Lower lobe of right lung (tissue), 2 donors: ENCODE measurements at places on chromosomes 1 and 21. TPM values are rescaled to one million over a fixed set of nuclear protein-coding genes. Genes with fewer than 3 reads are reported as not detected.

OR10K1 gene
- total RNA-seq, result not detected

DNA sequence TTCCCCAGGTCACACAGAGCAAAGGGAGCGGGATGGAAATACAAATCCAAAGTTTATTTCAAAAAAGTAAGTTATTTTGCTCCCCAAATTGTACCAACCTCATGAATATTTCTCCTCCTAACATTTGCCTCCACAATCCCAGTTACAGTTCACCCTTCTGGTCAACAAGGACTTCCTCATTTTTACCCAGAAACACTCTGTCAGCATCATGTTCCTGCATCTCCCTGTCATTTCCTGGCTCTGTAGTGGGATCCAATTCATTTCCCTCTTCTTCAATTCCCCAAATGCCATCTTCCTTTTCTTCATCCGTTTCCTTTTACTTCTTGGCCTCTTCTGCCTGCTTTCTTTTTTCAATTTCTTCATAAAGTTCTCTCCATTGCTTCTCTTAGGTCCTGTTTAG is 32.0 kb upstream of the EPS15 start:
- no peak for DNase-seq

GRCh38 chr1:212752934-212753497 is 38.6 kb downstream of the NSL1 start:
- no peak for DNase-seq

DNA sequence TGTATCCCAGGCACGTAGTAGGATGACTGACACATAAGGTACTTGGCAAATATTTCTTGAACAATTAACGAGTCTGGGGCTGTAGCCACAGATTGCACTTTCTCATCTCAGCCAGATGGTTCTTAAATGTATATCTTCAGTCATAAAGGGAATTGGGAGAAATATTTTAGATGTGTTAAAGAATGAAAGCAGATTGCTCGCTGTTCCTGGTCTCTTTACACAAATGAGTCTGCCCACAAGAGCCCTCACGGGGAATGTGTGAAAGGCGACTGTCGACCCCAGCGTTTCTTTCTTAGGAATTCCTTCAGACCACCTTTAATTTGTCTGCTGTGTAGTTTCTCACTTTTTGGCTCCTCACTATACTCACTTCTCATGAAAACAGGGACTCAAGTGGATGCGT is 725 bp downstream of the MT1HL1 start:
- DNase-seq, result no peak

DNA sequence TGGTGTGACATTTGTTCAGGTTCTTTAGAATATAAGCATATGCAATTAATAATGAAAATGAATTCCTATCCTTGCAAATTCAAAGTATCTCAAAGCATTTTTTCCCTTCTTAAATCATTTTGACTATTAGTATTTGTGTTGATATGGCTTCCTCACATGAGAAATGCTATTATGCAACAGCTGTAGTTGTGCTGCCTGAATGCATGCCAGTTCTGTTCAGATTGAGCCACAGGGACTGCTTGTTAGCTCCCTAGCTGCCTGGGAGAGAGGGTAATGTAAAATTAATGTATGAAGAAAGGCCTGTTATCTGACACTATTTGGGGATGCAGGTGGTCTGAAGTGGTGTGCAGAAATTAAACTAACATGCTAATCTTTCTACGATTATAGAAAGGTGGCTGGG is 45.5 kb downstream of the CACHD1 start:
- DNase-seq, result no peak

DNA sequence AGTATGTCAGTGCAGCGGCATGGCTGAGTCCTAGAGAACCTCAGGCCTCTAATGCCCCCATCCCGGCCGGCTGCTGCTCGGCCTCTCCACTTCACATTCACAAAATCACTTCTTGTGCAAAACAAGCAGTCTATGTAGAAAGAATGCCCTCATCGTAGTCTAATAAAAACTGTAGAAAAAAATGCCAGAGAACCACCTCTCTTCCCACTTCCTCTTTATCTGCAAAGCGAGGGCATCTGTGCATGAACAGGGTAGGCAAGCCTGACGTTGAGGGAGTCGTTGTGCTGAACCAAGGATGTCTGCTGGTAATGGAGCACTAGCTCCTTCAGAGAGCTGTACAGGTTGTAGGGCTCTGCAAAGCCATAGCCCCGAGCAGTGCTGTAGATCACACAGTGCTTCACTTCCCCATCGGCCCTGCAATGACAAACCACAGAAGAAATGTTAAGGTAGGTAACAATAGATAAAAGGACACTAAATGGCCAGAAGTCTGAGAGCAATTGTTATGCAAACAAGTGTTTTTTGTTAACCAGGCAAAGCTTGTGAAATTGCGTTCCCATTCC is 88.9 kb downstream of the PIK3R3 start:
- no peak for DNase-seq

DNA sequence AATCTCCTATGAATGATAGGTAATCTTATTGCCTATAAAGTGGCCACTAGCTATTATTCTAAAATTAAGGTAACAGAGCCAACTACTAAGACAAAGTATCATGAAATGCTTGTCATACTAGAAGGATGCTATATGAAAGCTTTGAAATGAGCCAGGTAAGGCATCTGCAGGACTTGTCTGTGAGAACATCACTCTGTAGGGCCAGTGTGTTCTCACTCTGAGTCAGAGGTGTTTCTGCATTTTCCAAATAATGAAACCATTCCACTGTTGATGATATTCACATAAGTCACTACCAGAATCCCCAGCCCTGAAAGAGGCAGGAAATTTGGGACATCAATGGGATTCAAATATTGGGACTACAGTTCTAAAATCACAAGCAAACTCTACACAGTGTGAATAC is 25.8 kb upstream of the GBP5 start:
- DNase-seq, result no peak

DNA sequence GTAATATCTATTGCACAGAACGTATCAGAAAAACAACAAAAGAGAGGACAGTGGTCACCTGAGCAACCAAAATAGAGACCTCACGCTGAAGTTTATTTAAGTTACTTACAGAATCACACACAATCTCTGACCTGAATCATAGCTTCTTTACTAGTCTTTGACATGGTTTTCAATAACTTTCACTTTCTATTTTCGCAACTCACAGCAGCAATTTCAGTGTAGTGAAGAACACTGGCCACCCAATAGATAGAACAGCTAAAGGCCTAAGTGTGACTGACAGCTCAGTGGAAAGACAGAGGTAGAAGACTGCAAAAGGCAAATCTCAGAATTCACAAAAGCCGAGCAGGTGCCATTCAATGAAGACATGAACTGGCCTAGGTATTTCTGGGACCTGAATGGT is 435.6 kb upstream of the CHRM3 start:
- DNase-seq, result no peak

GRCh38 chr1:111242805-111243523 is 15.5 kb downstream of the CHI3L2 start:
- no peak for DNase-seq

- no peak for DNase-seq
These were observed 214.5 kb downstream of the KCNT2 start for GRCh38 chr1:196393742-196394141.

GRCh38 chr1:115355069-115355468 is 17.0 kb upstream of the NGF start:
- DNase-seq, result no peak

DNA sequence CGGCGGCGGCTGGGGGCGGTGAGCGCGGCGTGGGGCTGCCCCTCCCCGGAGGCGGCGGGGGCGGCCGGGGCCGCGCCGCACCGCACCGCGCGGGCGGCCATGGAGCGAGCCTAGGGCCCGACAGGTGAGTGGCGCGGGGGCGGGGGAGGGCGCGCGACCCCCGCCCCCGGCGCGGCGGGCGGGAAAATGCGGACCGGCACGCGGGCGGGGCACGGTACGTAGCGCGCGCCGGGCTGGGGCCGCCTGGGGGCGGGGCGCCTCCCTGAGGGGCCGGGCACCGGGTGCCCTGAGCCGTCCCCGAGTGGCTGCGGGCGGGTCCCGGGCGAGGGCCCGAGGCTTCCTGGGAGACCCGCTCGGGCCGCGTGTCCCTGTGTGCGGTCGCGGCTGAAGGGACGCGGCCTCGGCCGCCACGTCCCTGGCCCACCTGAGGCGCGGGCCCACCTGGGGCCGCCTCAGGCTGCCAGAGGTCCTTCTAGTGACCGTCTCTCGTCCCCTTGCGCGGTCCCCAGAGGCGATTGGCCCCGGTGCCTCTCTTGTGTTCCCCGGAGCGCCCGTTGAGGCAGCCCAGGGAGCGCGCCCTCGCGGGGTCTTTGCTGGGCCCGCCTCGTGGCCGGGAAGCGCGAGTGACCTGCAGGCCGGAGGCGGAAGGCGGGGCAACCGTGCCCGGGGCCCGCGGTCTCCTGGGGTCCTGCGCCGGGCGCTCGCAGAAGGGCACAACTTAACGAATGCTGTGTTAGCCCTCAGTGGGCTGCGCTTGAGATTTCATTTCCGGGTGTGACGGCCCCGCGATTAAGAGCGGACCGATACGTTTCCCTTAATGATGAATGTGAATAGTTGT is 500 bp downstream of the FAM20B start:
- peak; percentile 90 for DNase-seq

- no peak for DNase-seq
These were observed 223.9 kb downstream of the CAMTA1 start for GRCh38 chr1:7008975-7009740.

- no peak for DNase-seq
These were observed 489.3 kb downstream of the RWDD3 start for GRCh38 chr1:95723346-95723745.

DNA sequence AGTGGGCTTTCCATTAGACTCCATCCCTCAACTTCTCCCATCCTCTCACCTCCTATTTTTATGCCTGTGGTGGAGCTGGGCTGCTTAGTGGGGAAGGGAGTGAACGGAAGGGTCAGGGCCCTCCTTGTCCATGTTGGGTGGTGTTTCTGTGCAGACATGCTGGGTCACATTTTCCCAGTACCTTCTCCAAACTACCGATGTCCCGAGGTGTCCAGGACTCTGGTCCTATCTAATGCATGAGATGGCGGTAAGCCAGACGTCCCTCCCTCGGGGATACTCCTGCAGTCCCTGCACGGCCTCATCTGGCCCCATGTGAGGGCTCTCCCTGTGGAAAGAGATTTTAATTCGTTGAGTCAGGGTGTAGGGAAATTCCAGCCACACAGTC is 61.0 kb downstream of the OBSCN start:
- no peak for DNase-seq

- DNase-seq, result peak; percentile 62
These were observed 563 bp upstream of the NFIA start for GRCh38 chr1:61081686-61082310.
